Activated naive CD8-positive, alpha-beta T cell treated with anti-CD3 and anti-CD28 coated beads, Interleukin-2, amount 10 ng/mL, durations not matched to agents 7 days and 5 days (primary cell): ENCODE measurements at places on chromosomes 12 and 14. TPM values are rescaled to one million over a fixed set of nuclear protein-coding genes. Genes with fewer than 3 reads are reported as not detected.

MSRB3 gene
- not detected for total RNA-seq

KIF26A gene
- total RNA-seq = 0.17 TPM

ACSS3 gene
- total RNA-seq = not detected

HOXC6 gene
- total RNA-seq = not detected

ERP27 gene
- total RNA-seq = 11.8 TPM

GRIP1 gene
- 0.34 TPM for total RNA-seq

IGF1 gene
- total RNA-seq = 1.3 TPM

KRT3 gene
- total RNA-seq = not detected

DDN gene
- total RNA-seq = 0.20 TPM

RTL1 gene
- not detected for total RNA-seq

SLC2A13 gene
- total RNA-seq = 8.5 TPM

PLA2G1B gene
- not detected for total RNA-seq

GXYLT1 gene
- total RNA-seq = 9.0 TPM

SLCO1A2 gene
- not detected for total RNA-seq

P2RX7 gene
- total RNA-seq = 7.0 TPM

C1QL4 gene
- not detected for total RNA-seq

CLEC4C gene
- not detected for total RNA-seq

GPR137C gene
- total RNA-seq = 0.45 TPM

RAB15 gene
- 3.5 TPM for total RNA-seq

LRTM2 gene
- total RNA-seq = not detected

ETFBKMT gene
- 1.6 TPM for total RNA-seq

DENND5B gene
- total RNA-seq = 0.33 TPM

KRT78 gene
- total RNA-seq = not detected

ESRRB gene
- not detected for total RNA-seq

IRAK3 gene
- 0.53 TPM for total RNA-seq

ATXN3 gene
- 39.1 TPM for total RNA-seq

ACTR6 gene
- 38.2 TPM for total RNA-seq

BMAL2 gene
- total RNA-seq = 11.8 TPM

BAZ2A gene
- total RNA-seq = 139 TPM

CHFR gene
- 96.1 TPM for total RNA-seq

LPAR5 gene
- 19.4 TPM for total RNA-seq

RASSF8 gene
- 0.91 TPM for total RNA-seq

KRT81 gene
- not detected for total RNA-seq

DMAC2L gene
- 19.0 TPM for total RNA-seq

ATP5F1B gene
- total RNA-seq = 468 TPM

ACSM4 gene
- total RNA-seq = not detected

TRHDE gene
- total RNA-seq = not detected

SETD3 gene
- 61.9 TPM for total RNA-seq

GPR132 gene
- 43.5 TPM for total RNA-seq

AICDA gene
- total RNA-seq = not detected

PCED1B gene
- 102 TPM for total RNA-seq

DLGAP5 gene
- total RNA-seq = 79.7 TPM

PRKAG1 gene
- 56.6 TPM for total RNA-seq

CISTR gene
- not detected for total RNA-seq

EPYC gene
- not detected for total RNA-seq

HCAR3 gene
- total RNA-seq = not detected

MANSC1 gene
- not detected for total RNA-seq

MAX gene
- total RNA-seq = 155 TPM

SIX4 gene
- total RNA-seq = not detected

CCDC197 gene
- total RNA-seq = 0.25 TPM

HSP90AA1 gene
- 372 TPM for total RNA-seq

PLEK2 gene
- total RNA-seq = 0.85 TPM

GLIPR1L1 gene
- total RNA-seq = not detected

NELL2 gene
- total RNA-seq = 161 TPM

PTPN6 gene
- 370 TPM for total RNA-seq

PMCH gene
- total RNA-seq = not detected

JKAMP gene
- total RNA-seq = 31.5 TPM

MYF6 gene
- not detected for total RNA-seq
